ENCODE measurements at places on chromosomes 3 and 15. TPM values are rescaled to one million over a fixed set of nuclear protein-coding genes. Genes with fewer than 3 reads are reported as not detected.

Gene SLC6A1
- 0.26 TPM for total RNA-seq

Gene SGO1
- total RNA-seq = 2.0 TPM

Gene MST1
- total RNA-seq = 16.9 TPM

Gene LMAN1L
- total RNA-seq = not detected

Gene RAD18
- 4.6 TPM for total RNA-seq

Gene RPL39L
- total RNA-seq = not detected

Gene INSYN1
- 1.3 TPM for total RNA-seq

Gene P2RY14
- not detected for total RNA-seq

Gene SENP8
- 2.1 TPM for total RNA-seq

Gene UNC45A
- 42.8 TPM for total RNA-seq

Gene SCAANT1
- not detected for total RNA-seq

Gene EBLN2
- 11.5 TPM for total RNA-seq

Gene SPPL2A
- 105 TPM for total RNA-seq

Gene GRM7
- total RNA-seq = 0.33 TPM

GRCh38 chr15:29889542-29890329 lies 67.5 kb upstream of the TJP1 start:
- H3K4me1 ChIP-seq = no peaks in the 10 kb centered on the region
- H3K36me3 ChIP-seq = no peaks in the 10 kb centered on the region

GRCh38 chr3:71778353-71778752 lies 6.6 kb downstream of the PROK2 start:
- DNase-seq = no peak
- H3K4me3 ChIP-seq = no peak overlapping the region
- H3K36me3 ChIP-seq = no peaks in the 10 kb centered on the region
- peaks cover 7% of the 10 kb centered on the region for H3K27me3 ChIP-seq
- no peak overlapping the region for H3K27ac ChIP-seq
- no peaks in the 10 kb centered on the region for H3K4me1 ChIP-seq

- no peak for DNase-seq
- H3K4me1 ChIP-seq = no peaks in the 10 kb centered on the region
- H3K4me3 ChIP-seq = no peak overlapping the region
- no peak overlapping the region for H3K27ac ChIP-seq
Measured at GRCh38 chr15:78685159-78685921, 44.3 kb upstream of the CHRNB4 start.

- no peak for DNase-seq
- peaks cover 2% of the 10 kb centered on the region for H3K36me3 ChIP-seq
- H3K27ac ChIP-seq = no peak overlapping the region
- H3K4me3 ChIP-seq = no peak overlapping the region
Measured at GRCh38 chr3:32719335-32719734, 34.3 kb downstream of the CNOT10 start.

- H3K4me3 ChIP-seq = no peak overlapping the region
- H3K36me3 ChIP-seq = no peaks in the 10 kb centered on the region
- no peaks in the 10 kb centered on the region for H3K27me3 ChIP-seq
- no peak for DNase-seq
Measured at GRCh38 chr3:142931222-142931621, 32.3 kb downstream of the PAQR9 start.

DNA sequence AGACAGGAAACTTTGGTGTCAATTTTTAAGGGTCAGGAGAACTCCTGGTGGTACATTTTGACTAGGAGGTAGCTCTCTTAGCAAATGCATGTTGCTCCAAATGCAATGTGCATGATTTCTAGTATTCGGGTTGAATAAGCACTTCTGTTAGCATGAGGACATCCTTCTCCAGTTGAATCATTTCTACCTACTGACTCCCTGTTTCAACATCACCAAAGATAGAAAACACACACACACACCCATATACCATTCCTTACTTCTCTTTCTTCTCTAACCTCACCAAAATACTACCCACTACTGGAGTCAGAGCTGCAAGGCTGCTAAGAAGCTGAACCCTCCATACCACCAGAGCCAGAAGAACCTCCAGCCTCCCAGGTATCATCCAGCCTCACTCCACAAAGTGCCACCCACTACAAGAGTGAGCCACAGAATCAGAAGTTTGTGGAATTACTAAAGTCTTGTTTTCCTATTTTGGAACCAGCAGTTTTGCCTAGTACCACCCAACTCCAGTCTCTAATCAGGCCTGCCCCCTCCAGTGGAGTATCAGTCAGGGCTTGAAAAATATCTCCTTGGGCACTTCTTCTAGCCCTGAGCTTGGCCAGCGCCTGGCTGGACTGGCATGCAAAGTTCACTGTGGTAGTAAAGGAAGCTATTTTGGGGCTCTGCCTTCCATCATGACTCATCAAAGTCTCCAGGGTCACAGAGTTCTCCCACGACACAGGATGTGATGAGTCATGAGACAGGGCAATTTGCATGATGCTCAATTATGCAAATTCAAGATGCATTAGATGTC lies 110.3 kb downstream of the CYP19A1 start:
- no peaks in the 10 kb centered on the region for H3K36me3 ChIP-seq
- H3K4me1 ChIP-seq = no peaks in the 10 kb centered on the region
- no peaks in the 10 kb centered on the region for H3K27me3 ChIP-seq
- no peak for DNase-seq

GRCh38 chr3:109018828-109019227 lies 65.1 kb upstream of the GUCA1C start:
- no peaks in the 10 kb centered on the region for H3K36me3 ChIP-seq
- no peak overlapping the region for H3K27ac ChIP-seq
- peak; percentile 20 for DNase-seq
- H3K4me3 ChIP-seq = no peak overlapping the region

DNA sequence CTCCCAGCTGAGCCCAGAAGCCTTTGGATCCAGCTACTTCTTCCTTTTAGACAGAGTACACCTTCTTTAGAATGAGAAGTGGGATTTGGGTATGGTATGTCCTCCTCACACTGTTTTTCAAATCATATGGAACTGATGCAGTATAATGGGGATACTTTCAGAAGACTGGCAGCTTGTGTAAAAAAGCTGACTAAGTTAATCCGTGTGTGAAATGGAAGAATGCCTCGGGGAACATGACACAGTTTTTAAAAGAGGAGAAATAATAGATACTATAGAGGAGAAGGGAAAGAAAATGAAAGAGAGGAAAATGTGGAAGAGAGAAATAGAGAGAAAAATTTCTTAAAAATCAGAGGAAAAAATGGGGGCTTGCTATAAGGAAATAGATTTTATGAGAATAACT lies 47.7 kb downstream of the TUSC7 start:
- no peaks in the 10 kb centered on the region for H3K27me3 ChIP-seq
- no peak for DNase-seq
- no peak overlapping the region for H3K27ac ChIP-seq
- H3K36me3 ChIP-seq = no peaks in the 10 kb centered on the region
- no peaks in the 10 kb centered on the region for H3K4me1 ChIP-seq
- no peak overlapping the region for H3K4me3 ChIP-seq

- no peaks in the 10 kb centered on the region for H3K27me3 ChIP-seq
- H3K4me1 ChIP-seq = no peaks in the 10 kb centered on the region
Measured at GRCh38 chr3:143427631-143428030, 308.1 kb downstream of the CHST2 start.

- H3K4me3 ChIP-seq = no peak overlapping the region
- H3K36me3 ChIP-seq = no peaks in the 10 kb centered on the region
- no peaks in the 10 kb centered on the region for H3K27me3 ChIP-seq
- peaks cover 22% of the 10 kb centered on the region for H3K4me1 ChIP-seq
- no peak for DNase-seq
- peak overlapping the region; percentile 33 for H3K27ac ChIP-seq
Measured at GRCh38 chr3:133448478-133449122, 48.7 kb downstream of the BFSP2 start.

GRCh38 chr3:13891492-13892073 lies 11.7 kb upstream of the WNT7A start:
- H3K36me3 ChIP-seq = no peaks in the 10 kb centered on the region
- no peak overlapping the region for H3K4me3 ChIP-seq
- H3K27ac ChIP-seq = no peak overlapping the region

GRCh38 chr3:131371688-131372066 lies 9.9 kb upstream of the NUDT16 start:
- no peak overlapping the region for H3K4me3 ChIP-seq
- H3K27me3 ChIP-seq = no peaks in the 10 kb centered on the region
- DNase-seq = no peak
- no peaks in the 10 kb centered on the region for H3K4me1 ChIP-seq
- no peaks in the 10 kb centered on the region for H3K36me3 ChIP-seq

DNA sequence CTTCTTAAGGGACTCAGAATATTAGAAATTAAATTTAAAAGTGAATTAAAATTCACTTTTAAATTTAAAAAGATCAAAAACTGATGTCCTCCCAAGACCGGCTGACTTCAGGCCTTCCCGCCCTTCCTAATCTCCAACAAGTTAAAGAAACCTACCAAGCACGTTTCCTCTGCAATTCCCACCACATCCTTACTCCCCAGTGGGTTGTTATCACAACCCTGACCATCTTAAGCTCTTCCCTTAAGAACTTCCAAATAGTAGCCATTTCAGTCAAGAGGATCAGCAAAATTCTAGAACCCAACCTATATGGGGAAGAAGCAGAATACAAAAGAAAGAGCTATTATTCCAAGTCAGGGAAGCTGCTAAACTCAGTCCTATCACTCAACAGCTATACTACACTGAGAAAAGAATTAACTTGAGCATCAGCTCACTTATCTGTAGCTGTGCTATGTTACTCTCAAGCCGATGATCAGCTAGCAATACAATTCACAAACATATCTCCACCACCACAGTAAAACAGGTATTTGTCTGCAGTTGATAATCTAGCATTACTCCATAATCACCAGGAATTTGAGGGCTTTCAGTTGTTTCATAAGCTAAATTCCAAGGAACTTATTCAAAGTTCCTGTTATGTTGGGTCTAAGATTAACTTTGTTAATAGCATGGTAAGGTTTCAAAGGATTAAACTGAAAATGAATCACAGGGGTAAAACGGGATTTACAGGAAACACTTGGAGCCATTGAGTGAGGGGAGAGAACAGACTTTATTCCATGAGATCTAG lies 14.3 kb downstream of the ABCC5 start:
- no peaks in the 10 kb centered on the region for H3K27me3 ChIP-seq
- H3K4me3 ChIP-seq = no peak overlapping the region

DNA sequence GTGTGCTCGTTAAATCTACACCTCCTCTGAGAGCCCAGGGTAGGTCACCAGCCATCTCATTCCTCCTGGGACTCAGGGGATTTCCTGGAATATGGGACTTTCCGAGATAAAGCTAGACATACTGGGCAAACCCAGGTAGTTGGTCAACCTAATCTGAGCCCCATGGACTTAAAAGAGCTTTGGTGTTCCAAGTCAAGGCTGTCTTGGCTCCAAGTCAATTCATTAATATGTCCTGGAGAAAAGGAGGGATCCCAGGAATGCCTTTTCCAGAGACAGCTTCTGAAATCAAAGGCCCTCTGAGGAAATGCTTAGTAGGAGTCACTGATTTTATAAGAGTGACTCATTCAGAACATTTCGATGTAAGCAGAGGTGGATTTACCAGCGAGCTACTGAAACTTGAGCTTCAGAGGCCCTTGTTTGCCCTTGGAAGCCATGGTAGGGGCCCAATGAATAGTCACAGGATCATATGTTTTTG lies 137.3 kb upstream of the UBE2E1 start:
- peaks cover 6% of the 10 kb centered on the region for H3K4me1 ChIP-seq
- no peak overlapping the region for H3K27ac ChIP-seq
- no peak for DNase-seq
- no peaks in the 10 kb centered on the region for H3K36me3 ChIP-seq

GRCh38 chr15:34124651-34125050 lies 22.8 kb downstream of the PGBD4 start:
- no peaks in the 10 kb centered on the region for H3K36me3 ChIP-seq
- H3K27me3 ChIP-seq = no peaks in the 10 kb centered on the region
- no peak overlapping the region for H3K4me3 ChIP-seq

- H3K36me3 ChIP-seq = no peaks in the 10 kb centered on the region
- H3K4me3 ChIP-seq = no peak overlapping the region
- no peak for DNase-seq
- no peak overlapping the region for H3K27ac ChIP-seq
- H3K4me1 ChIP-seq = no peaks in the 10 kb centered on the region
- no peaks in the 10 kb centered on the region for H3K27me3 ChIP-seq
Measured at GRCh38 chr15:35624881-35625280, 78.9 kb upstream of the DPH6 start.

DNA sequence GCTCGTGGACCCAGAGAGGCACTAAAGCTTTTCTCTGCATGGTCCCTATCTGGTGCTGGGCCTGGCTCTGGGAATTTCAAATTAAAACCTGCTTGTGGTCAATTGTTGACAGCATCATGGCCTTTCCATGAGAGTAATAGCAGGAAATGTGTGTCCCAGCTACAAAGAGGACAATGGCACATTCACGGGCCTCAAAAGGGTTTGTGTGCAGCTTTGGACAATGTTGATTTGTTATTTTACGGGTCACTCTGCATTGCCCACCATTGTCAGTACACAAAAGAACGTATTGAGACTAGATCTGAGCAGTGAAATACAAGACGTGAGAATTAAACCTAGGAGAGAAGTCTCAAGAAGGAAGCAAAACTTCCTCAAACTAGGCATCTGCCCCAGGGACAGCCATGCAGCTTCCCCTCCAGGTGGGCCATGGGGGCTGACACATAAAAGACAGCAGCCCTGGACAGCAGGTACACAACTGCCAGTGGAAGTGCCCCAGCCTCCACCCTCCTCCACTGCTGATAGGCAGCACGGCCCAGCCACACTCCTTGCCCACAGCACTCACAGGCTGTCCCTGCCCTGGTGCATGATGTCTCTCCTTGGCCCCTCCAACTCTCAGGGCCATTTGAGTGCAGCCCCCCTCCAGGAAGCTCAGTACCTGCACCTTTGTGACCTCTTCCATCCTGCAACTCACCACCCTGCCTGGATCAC lies 15.9 kb upstream of the LTF start:
- peaks cover 28% of the 10 kb centered on the region for H3K4me1 ChIP-seq
- DNase-seq = no peak

- no peak overlapping the region for H3K27ac ChIP-seq
- H3K4me3 ChIP-seq = no peak overlapping the region
- H3K4me1 ChIP-seq = no peaks in the 10 kb centered on the region
- no peaks in the 10 kb centered on the region for H3K36me3 ChIP-seq
Measured at GRCh38 chr3:129812589-129812988, 80.9 kb downstream of the TMCC1 start.

- H3K36me3 ChIP-seq = no peaks in the 10 kb centered on the region
- H3K27me3 ChIP-seq = no peaks in the 10 kb centered on the region
- H3K4me1 ChIP-seq = no peaks in the 10 kb centered on the region
- no peak overlapping the region for H3K4me3 ChIP-seq
- no peak overlapping the region for H3K27ac ChIP-seq
Measured at GRCh38 chr3:25692341-25692740, 27.6 kb upstream of the TOP2B start.

- H3K4me3 ChIP-seq = no peak overlapping the region
- no peaks in the 10 kb centered on the region for H3K27me3 ChIP-seq
- DNase-seq = no peak
- H3K36me3 ChIP-seq = no peaks in the 10 kb centered on the region
- H3K4me1 ChIP-seq = peaks cover 6% of the 10 kb centered on the region
Measured at GRCh38 chr15:44308415-44308814, 19.9 kb downstream of the GOLM2 start.

DNA sequence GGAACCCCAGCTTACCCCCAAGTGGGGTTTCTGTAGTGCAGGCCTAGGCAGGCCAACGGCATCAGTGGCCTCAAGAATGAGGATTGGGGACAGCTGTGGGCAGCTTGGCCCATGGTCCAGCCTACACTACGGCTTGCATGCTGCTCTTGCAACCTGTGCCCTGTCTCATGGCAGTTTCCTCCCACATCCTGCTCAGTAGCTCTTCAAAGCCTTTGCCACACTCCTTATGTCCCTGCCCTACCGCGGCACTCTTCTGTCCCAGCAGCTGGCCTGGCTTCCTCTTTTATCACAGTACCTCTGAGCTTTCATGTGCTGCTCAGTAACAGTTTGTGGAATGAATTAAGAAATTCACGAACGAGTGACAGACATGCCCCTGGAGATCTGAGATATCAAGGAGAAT lies 431.0 kb downstream of the EPHB1 start:
- H3K27me3 ChIP-seq = no peaks in the 10 kb centered on the region
- no peak overlapping the region for H3K4me3 ChIP-seq
- no peaks in the 10 kb centered on the region for H3K4me1 ChIP-seq
- H3K36me3 ChIP-seq = no peaks in the 10 kb centered on the region

All from body of pancreas (tissue), 4 donors.